ENCODE measurements at places on chromosomes 5 and 9.

- no peak for DNase-seq
These were observed 562.4 kb upstream of the CLINT1 start for GRCh38 chr5:158421319-158421718.

DNA sequence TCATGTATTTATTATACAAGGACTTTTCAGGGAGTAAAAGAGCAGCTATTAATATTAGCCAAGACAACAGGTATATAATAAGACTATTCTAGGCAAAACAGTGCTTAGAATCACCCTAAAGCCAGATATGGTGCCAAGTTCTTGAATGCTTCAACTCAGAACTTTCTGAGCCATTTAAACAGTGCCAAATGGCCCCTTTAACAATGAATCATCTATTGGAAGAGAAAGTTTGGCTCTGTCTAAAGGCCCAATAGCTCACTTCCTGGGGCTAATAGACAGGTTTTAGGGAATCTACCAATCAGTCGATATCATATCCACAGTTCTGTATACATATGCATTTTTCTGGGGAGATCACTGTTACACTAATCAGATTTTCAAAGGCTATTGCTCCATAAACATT is 42.9 kb downstream of the ZNF474 start:
- no peak for DNase-seq

DNA sequence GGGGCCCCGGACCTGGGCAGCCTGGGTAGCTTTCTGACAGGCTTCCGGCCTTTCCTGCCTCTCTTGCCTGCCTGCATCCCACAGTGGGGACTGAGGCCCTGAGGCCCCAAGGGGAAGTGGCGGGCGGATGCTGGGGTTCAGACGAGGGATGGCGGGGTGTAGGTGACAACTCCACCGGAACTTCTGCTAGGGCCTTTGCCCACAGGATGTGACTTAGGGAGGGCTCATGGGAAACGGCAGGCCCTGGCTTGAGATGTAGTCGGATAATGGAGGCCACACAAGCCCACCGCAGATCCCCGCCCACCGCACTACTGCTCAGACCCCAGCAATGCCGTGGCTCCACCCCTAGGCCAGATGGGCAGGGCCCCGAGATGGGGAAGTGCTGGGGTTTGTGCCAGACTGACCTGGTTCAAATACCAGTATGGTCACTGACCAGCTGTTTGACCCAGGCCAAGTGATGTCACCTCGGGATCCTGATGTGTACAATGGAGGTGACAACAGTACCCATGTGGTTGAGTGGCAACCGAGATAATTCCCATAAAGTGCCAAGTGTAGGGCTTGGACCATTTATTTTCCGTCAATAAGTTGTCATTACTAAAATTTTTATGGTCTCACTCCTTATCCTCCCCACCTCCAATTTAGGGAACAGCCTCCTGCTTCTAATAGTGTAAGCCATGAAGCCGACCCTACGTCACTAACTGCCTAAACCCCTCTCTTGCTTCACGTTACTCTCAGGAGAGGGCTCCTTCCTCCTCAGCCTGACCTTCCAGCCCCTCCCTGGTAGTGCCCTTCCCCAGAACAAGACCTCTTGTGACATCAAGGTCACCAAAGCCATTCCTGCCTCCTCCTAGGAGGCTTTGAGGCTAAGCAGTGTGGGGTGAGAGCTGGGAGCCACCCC is 2.5 kb upstream of the CDK9 start:
- DNase-seq: peak; percentile 56

DNA sequence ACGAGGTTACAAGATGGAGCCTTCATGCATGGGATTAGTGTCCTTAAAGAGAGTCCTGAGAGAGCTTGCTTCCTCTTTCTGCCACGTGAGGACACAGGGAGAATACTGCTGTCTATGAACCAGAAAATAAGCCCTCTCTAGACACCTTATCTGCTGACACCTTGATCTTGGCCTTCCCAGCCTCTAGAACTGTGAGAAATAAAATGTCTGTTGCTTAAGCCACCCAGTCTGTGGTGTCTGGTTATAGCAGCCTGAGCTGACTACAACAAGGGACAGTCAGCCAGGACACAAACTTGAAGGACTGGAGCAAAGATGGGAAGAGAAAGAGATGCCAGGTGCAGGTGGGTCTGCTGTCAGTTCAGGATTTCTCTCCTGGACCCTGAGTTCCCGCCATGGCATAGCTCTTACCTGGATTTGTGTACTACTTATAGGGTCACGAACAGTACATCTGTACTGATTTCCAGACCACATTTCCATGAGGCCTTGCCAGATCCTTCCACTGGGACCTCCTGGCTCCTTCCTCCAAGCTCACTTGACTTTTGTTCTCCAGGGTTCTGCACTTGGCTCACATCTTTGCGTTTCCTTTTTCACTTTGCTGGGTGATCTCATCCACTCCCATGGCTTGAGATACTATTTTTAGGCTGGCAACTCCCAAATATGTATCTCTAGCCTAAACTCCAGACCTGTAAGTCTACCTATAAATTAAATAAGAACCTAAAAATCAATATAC is 44.9 kb upstream of the LIFR start:
- no peak for DNase-seq

- no peak for DNase-seq
These were observed 16.0 kb downstream of the TERT start for GRCh38 chr5:1278656-1279442.

DNA sequence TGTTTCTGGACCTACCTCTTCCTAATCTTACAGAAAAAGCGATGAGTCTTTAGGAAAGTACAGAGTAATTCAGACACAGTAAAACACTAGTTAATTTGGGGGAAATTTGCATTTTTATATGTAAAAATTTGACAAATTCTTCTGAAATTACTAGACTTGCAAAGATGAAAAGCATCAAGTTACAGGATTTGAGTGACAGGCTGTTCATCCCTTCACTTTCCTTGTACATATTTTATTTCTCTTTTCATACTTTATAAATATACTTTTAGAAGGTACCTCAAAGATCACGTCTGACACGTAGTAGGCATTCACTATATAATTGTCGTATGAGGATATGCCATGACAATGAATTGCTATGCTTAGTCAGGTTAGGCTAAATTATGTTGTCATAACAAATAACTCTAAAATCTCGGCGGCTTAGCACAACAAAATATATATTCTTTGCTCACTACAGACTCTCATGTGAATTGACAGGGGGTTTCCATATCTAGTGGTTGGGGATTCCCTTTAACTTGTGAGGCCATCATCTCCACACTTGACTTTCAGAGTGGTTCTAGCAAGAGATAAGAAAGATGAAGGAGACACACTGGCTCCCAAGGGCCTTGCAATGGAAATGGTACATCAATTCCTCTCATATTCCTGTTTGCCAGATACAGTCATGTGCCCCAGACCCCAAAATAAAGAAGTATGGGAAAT is 154.1 kb upstream of the TUT7 start:
- no peak for DNase-seq

- no peak for DNase-seq
These were observed 43.7 kb upstream of the TTC1 start for GRCh38 chr5:159965031-159965837.

DNA sequence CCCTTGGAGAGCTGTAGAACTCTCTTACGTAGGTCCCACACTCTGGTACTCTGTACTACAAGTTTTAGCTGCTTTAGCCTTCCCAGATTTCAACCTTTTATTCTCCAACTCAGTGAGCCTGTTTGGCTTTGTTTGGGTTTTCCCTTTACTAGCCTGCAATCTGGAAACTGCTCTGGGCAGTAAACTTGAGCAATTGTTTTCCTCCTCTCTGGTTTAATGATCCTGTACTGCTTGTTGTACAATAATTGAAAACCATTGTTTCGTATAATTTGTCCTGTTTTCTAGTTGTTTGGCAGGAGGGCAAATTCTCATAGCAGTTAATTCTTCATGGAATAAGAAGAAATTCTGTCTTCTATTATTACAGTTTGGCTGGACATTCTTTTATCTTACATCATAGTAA is 62.8 kb upstream of the TLX3 start:
- DNase-seq: no peak

- DNase-seq: no peak
These were observed 159.0 kb upstream of the MEF2C start for GRCh38 chr5:89041976-89042375.

GRCh38 chr9:116599342-116599884 is 87.7 kb upstream of the TRIM32 start:
- DNase-seq: no peak

DNA sequence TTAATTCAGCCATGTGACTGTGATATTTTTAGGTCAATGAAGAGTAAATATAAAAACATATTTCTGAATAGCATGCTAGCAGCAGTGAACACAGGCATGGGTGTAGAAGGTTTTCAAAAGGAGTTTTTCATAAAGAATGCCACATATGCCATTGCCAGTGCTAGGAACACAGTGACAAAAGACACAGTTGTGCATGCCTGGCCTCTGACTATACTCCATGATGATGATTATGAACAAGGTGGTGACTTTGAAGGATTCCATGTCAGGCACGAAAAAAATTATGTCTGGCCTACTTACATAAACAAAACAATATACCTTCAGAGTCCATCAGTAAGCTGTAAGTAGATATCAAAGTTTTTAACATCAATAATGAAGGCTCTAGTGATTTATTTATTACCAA is 438.7 kb downstream of the TLE1 start:
- no peak for DNase-seq

DNA sequence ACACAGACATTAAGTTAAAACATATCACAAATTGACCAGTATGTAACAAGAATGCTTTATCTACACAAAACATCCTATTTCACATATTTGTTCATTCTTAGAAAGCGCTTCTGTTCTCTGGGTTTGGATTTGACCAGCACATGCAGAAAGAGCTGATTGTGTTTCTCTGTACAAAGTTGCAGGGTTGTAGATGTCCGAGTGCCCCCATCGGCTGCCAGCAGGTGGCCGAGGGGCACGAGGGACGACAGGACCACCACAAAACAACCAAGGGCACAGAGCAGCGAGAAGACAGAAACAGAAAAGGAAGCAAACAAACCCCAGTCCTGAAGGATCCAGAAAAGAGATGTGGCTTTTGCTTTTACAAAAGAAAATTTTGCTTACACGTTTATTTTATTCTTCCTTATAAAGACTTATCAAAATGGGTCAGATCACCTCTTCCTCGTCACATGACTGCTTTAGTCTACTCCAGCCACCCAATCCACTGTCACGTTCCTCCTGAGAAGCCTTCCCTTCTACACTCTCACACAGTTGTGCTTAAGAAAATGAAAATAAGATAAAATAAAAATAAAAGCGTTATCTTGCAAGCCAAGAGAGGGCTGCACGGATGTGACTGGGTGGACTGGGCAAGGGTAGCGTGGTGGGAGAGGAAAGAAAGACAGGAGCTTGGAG is 9.5 kb downstream of the OTP start:
- DNase-seq: no peak

DNA sequence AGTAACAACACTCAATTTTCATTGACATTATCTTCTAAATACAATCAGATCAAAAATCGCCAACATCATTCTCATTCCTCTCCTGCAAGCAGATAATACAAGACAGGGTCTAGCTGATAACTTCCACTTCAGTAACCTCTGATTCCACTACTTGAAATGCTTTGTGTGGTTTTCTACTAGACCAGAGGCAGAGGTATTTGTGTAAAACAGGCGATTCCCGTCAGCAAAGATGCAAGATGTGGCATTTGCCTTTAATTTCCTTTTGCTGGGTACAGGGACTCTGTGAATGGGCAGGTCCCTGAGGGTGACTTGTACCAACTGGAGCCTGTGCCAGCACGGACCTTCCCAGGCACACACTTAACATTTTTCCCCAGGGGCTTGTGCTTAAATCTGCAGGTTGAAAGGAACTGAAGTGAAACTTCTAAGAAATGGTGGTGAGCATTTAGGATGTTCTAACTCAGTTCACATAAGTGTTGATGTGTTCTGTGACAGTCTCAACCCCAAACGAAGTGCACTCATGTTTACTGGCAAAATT is 625.5 kb upstream of the WWC1 start:
- DNase-seq: no peak

DNA sequence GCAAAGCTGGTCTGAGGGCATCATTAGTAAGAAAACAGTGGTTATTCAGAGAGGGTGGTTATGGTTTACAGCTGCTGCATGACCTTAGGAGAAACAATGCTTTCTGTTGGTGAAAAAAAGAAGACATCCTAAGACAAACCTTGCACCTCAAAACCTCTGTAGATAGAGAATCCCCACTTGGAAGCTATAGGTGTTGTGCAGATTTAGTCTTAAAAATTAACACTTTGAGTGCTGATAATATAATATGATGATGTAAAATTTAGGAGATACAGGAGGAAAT is 1.4 kb upstream of the PTTG1 start:
- no peak for DNase-seq

DNA sequence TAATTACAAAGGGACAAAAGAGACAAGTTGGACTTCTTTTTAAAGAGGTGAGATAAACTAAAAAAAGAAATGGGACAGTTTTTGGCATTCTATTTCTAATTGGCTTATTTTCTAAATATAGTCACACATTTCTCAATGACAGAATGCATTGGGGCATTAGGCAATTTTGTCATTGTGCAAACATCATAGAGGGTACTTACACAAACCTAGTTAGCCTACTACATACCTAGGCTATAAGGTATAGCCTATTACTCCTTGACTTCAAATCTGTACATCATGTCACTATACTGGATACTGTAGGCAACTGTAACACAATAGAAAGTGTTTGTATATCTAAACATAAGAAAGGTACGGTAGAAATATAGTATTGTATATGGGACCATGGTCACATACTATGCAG is 56.1 kb downstream of the LSM11 start:
- no peak for DNase-seq

- DNase-seq: no peak
These were observed 13.6 kb downstream of the CMBL start for GRCh38 chr5:10293907-10294662.

GRCh38 chr5:113043491-113043931 is 66.9 kb downstream of the DCP2 start:
- no peak for DNase-seq

DNA sequence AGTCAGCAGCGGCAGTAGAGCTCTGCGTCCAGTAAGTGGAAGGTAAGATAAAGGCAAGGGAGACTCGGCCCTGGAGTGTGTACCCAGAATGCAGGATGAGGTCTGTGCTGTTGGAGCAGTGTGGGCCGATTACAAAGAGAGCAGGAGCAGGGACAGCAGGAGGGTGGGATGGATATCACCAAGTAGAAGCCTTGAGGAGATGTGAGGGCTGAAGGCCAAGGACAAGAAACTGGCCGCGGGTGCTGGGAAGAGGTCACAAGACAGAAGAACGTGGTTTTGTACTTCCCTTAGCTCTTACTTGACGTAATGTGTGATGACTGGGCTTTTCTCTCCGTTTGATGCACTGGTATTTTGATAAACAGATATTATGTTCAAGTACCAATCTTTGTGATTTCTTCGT is 43.7 kb downstream of the OR2V1 start:
- DNase-seq: no peak

DNA sequence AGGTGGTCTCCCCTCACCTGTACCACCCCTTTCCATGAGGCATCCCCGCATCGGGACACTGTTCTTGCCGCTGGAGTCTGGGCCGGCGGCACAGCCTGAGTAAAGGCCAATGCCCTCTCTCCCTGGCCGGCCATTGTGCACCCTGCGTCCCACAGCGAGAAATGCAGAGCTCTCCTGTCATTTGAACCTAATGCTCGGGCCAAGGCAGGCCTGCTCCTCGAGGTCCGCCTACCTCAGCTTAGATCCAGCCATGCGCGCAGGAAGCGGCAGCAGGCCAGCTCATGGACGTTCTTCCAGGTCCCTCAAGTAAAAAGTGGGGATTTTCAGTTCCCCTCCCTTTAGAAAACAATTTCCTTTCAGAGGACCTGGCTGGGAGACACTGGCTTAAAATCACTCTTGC is 135.0 kb downstream of the HSD17B3 start:
- DNase-seq: no peak
